ENCODE measurements at places on chromosomes 2 and 18. TPM values are rescaled to one million over a fixed set of nuclear protein-coding genes. Genes with fewer than 3 reads are reported as not detected.

Gene RUFY4
- 0.23 TPM for total RNA-seq

Gene GALNT3
- total RNA-seq = 2.8 TPM

Gene IL18R1
- 12.5 TPM for total RNA-seq

Gene COL3A1
- total RNA-seq = 0.79 TPM

Gene CTAGE1
- total RNA-seq = not detected

Gene CDH19
- not detected for total RNA-seq

Gene SLC9A2
- not detected for total RNA-seq

Gene DES
- total RNA-seq = 1.3 TPM

Gene TUBB8B
- not detected for total RNA-seq

Gene EVX2
- not detected for total RNA-seq

Gene TOGARAM2
- total RNA-seq = 1.7 TPM

Gene NIF3L1
- 11.7 TPM for total RNA-seq

Data from T-cell (primary cell).